ENCODE measurements at places on chromosomes 16 and 17. TPM values are rescaled to one million over a fixed set of nuclear protein-coding genes. Genes with fewer than 3 reads are reported as not detected.

DNA sequence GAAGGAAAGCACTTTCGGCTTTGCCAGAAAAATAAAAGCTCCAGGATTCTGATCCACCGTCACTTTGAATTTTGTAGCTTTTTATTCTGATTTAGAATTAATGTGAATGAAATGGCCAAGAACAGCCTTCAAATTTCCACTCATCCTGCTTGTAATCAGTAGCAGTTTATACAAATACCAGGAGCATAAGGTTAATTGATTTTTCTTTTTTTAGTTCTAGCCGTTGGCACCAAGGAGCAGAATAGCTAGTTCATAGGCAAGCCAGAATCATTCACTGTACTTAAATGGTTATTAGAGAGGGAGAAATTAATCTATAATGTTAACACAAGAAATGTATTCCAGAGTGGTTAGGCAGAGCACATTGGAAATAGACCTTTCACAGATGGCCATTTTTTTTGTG, 41.1 kb upstream of the CACNG5 start:
- H3K4me3 ChIP-seq, result no peak overlapping the region
- no peaks in the 10 kb centered on the region for H3K36me3 ChIP-seq
- no peak overlapping the region for H3K27ac ChIP-seq
- H3K4me1 ChIP-seq, result no peaks in the 10 kb centered on the region
- H3K27me3 ChIP-seq, result no peaks in the 10 kb centered on the region
- no peak for DNase-seq

DNA sequence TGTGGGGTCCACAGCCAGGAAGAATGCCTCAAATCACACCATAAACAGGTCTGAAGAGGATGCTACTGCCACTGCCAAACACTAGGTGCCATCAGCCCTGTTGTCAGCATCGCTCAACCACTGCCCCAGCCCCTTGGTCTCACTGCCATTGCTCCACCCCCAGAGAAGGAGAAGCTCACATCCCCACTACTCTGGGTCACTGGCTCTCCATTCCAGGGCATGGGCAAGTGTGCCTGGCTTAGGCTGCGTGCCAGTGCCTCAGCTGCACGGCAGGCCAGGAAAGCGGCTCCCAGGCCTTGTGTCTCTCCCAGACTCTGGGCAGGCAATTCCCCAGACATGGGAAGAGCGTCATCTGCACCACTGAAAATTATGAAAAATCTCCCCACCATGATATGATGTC, 1.2 kb upstream of the IGSF6 start:
- H3K4me3 ChIP-seq, result no peak overlapping the region
- H3K27me3 ChIP-seq, result no peaks in the 10 kb centered on the region
- DNase-seq, result no peak
- H3K36me3 ChIP-seq, result peaks cover 15% of the 10 kb centered on the region

Gene RNF112
- 2.5 TPM for total RNA-seq

Gene CSH1
- not detected for total RNA-seq

Gene CTRB2
- 45.0 TPM for total RNA-seq

- no peaks in the 10 kb centered on the region for H3K4me1 ChIP-seq
- no peak overlapping the region for H3K4me3 ChIP-seq
- H3K27ac ChIP-seq, result no peak overlapping the region
Observed at GRCh38 chr17:37884516-37884915, 39.7 kb upstream of the TBC1D3K start.

DNA sequence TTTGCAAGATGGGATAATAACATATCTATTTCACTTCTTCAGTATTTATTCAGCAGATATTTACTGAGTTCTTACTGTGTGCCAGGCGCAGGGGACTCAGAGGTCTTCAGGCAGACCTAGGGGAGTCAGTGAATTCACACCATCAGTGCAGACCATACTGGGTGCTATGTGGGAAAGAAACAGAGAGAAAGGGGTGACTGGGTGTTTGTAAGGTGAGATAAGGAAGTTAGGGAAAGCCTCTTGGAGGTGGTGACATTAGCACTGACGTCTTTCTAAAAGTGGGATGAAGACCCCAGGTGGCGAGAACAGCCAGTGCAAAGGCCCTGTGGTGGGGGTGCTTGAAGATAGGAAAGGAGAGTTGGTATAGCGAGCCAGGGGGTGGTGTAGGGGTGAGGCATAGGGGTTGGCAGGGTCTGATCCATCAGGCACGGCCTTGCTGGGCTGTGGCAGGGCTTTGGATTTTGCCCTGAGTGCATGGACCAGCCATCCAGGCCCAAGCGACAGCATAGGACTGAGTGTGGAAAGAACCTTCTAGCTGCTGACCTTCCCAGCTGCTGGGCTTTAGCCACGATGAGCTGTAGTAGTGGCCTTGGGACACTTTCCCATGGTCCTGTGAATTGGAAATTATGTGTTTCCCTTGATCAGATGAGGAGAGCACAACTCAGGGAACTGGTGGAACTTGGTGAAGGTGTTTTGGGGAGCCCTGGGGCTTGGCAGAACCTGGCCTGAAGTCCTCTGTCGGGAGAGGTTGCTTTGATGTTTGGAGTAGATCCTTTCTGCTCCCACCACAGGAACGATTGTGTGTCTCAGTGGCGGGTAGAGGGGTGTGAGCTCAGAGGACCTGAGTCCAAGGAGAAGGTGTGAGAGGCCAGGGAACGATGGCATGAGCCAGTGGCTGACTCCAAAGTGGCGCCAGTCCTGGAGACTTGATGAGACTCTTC, 3.9 kb upstream of the SOCS1 start:
- H3K36me3 ChIP-seq, result no peaks in the 10 kb centered on the region
- no peak for DNase-seq
- H3K27me3 ChIP-seq, result no peaks in the 10 kb centered on the region
- no peak overlapping the region for H3K27ac ChIP-seq
- no peak overlapping the region for H3K4me3 ChIP-seq

Data from tibial nerve (tissue), 4 donors.